Suppressor macrophage (primary cell): ENCODE measurements at places on chromosomes 3 and 15.

GRCh38 chr15:90558171-90558573 lies 28.4 kb downstream of the CRTC3 start:
- DNase-seq: peak; percentile 68

DNA sequence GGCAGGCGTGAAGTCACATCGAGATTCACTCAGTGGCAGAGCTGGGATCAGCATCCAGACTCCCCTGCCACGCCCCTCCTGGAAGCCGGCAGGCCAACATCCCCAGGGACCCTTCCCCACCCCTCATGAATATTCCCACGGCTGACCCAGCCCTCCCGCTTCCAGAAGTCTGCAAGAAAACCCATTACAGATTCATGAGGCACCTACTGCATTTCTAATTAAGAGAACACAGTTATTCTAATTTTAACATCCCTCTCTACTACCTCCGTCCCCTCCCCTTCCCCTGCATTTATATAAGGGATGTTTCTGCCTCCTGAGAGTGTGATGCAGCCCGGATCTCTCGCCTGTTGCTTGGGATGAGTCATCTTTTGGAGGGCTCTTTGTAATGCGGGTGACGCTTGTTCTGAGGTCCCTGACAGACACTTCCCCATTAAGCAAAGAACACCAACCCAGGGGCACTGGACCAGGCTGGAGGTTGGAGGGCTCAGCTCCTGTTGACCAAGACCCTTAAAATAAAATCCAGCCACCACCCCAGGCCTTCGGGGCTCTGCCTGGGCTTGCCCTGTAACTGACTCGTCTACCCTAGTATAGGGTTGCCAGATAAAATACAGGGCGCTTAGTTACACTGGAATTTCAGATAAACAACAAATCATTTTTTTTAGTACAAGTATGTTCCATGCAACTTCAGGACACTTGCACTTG lies 118.7 kb downstream of the NUP210 start:
- DNase-seq: peak; percentile 92

DNA sequence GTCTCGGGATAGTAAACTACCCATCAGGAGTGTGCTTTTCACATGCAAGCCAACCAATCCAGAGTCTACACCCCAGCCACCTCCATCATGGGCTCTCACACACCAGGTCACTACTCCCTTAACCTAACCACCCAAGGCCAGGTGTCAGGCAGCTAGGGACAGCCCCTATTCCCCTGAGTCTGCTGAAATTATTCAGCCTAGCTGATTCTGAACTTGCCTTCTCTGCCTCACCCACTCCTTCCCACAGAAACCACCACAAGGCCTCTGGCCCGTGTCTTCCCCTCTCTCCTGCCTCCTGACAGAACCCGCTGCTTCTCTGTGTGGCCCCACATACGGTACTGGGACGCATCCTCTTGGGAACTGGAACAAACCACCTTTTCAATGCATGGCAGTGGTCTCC lies 82.1 kb downstream of the PCSK6 start:
- DNase-seq: no peak

GRCh38 chr3:39104961-39105686 lies 2.3 kb downstream of the GORASP1 start:
- no peak for DNase-seq

GRCh38 chr3:41222501-41222900 lies 23.2 kb downstream of the CTNNB1 start:
- DNase-seq: no peak

GRCh38 chr3:135516143-135516542 lies 449.4 kb upstream of the PPP2R3A start:
- DNase-seq: peak; percentile 2

GRCh38 chr3:111723293-111724215 lies 128.4 kb upstream of the ZBED2 start:
- no peak for DNase-seq
